Hepatocyte (in vitro differentiated cells): ENCODE measurements at places on chromosomes 5 and 9. TPM values are rescaled to one million over a fixed set of nuclear protein-coding genes. Genes with fewer than 3 reads are reported as not detected.

- H3K4me3 ChIP-seq, result no peak overlapping the region
- peak; percentile 28 for DNase-seq
- no peak overlapping the region for H3K27ac ChIP-seq
- H3K4me1 ChIP-seq, result no peaks in the 10 kb centered on the region
- no peaks in the 10 kb centered on the region for H3K36me3 ChIP-seq
Observed at GRCh38 chr5:170614720-170615119, 110.9 kb downstream of the KCNIP1 start.

DNA sequence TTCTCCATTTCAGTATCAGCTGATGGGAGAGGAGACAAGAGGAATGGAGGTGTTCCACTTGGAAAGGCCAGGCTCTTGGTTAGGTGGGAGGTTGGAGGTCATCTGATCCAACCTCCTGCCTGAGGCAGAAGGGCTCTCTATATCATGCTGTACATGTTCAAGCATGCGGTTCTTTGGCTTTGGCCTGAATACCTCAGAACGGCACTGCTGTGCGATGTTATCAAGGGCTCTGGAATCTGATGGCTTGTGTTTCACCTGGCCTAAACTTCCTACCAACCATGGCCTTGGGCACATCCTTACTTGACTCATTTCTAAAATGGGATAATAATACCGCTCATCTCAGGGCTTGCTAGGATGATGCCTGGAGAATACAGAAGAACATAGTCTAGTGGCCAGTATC, 90.1 kb upstream of the FAM169A start:
- H3K4me1 ChIP-seq, result peaks cover 57% of the 10 kb centered on the region
- no peaks in the 10 kb centered on the region for H3K27me3 ChIP-seq
- no peak for DNase-seq
- no peaks in the 10 kb centered on the region for H3K36me3 ChIP-seq
- peak overlapping the region; percentile 86 for H3K27ac ChIP-seq

- no peaks in the 10 kb centered on the region for H3K4me1 ChIP-seq
- H3K4me3 ChIP-seq, result no peak overlapping the region
- peaks cover 5% of the 10 kb centered on the region for H3K27me3 ChIP-seq
- no peaks in the 10 kb centered on the region for H3K36me3 ChIP-seq
- DNase-seq, result no peak
Observed at GRCh38 chr9:135045928-135046738, 41.3 kb upstream of the OLFM1 start.

DNA sequence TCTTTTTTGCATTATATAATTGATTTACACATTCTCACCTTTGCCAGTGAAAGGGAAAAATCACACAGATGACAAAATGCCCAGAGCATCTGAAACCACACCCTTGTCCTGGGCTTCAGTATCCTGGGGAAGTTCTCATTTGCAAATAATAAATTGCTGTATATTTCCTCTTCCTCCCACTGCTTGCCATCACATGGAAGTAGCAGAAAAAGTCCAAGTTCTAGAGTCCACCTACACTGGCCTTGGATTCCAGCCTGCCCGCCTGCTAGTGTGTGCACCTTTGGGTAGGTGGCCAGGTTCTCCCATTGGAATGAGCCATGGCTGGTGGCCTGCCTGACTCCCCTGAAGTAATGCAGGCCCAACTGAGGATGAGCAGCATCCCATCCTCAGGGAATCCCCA, 149.4 kb downstream of the GADD45G start:
- H3K4me3 ChIP-seq, result no peak overlapping the region
- no peaks in the 10 kb centered on the region for H3K36me3 ChIP-seq
- DNase-seq, result no peak

- H3K4me1 ChIP-seq, result peaks cover 24% of the 10 kb centered on the region
- peak; percentile 76 for DNase-seq
- no peak overlapping the region for H3K4me3 ChIP-seq
- peak overlapping the region; percentile 74 for H3K27ac ChIP-seq
Observed at GRCh38 chr9:35844628-35845270, 15.7 kb downstream of the TMEM8B start.

The SYK gene
- 3.6 and 4.9 TPM in 2 replicates for total RNA-seq

DNA sequence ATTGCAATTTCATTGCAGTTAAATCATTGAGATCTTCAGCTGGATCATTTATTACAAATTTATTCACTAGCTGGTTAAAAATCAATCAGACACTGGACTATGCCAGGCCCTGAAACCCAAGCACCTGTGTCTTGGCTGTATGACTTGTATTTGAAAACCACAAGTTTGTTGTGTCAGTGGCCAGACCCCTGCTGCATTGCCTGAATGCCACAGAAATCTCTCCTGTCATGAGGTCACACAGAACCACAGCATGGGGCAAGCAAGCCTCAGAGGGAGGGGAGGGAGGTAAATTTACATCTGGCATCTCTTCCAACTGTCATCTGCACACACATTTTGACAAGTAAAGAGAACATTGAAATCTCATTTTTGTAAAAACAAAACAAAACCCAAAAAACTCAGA, 90.0 kb downstream of the ARRDC3 start:
- H3K27ac ChIP-seq, result no peak overlapping the region
- no peak overlapping the region for H3K4me3 ChIP-seq
- no peaks in the 10 kb centered on the region for H3K4me1 ChIP-seq

GRCh38 chr9:61671276-61671973, 481.6 kb downstream of the SPATA31A7 start:
- no peak overlapping the region for H3K27ac ChIP-seq
- no peak for DNase-seq
- no peaks in the 10 kb centered on the region for H3K36me3 ChIP-seq
- no peaks in the 10 kb centered on the region for H3K4me1 ChIP-seq
